Stimulated activated CD4-positive, alpha-beta T cell treated with anti-CD3 and anti-CD28 coated beads, Interleukin-15, amount 100 ng/mL, for 48 hours (primary cell): ENCODE measurements at places on chromosomes 4 and X.

GRCh38 chrX:154059729-154060245 is 37.7 kb downstream of the MECP2 start:
- no peak for DNase-seq

DNA sequence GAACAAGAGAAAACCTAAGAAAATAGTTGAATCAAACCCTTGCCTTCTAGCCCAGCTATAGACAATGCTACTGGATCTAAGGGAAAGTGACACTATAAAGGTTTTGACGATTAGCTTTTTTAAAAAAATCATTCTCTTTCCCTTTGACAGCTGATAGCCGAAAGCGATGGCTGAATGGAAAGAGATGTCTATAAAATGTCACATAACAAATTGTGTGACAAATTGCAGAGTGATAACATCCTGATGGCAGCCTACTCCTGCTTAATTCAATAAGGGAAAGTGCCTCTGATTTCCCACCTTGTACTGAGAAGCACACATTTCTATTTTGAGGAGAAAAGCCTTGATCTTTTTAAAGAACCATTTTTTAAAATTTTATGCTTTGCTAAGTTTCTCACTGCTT is 114.5 kb downstream of the SORBS2 start:
- no peak for DNase-seq

DNA sequence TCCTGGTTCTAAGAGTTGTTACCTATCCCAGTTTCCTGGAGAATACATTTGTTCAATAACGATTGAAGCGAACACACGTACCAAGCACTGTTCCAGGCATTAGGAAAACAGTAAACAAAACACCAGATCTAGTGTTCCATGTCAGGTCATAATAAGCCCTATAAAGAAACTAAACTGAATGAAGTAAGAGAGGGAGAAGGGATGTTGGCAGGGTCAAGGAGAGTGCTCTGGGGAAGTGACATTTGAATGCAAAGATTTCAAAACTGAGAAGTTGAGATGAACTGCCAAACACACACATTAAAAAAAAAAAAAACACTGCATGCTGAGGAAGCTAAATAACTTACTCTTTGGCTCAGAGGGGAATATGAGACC is 14.4 kb upstream of the ENAM start:
- DNase-seq: no peak

DNA sequence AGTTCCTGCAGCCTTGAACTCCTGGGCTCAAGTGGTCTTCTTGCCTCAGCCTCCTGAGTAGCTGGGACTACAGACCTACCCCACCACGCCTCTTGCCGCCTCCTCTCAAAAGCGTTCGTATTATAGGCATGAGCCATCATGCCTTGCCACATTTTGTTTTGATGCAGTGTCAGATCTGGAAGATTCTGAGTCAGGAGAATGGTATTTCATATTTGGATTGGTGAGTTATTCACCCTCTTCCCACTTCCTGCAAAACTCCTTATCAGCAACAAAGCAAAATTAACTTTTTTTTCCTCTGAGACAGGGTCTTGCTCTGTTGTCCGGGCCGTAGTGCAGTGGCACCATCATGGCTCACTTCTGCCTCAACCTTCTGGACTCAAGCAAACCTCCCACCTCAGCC is 29.6 kb downstream of the REST start:
- DNase-seq: no peak

DNA sequence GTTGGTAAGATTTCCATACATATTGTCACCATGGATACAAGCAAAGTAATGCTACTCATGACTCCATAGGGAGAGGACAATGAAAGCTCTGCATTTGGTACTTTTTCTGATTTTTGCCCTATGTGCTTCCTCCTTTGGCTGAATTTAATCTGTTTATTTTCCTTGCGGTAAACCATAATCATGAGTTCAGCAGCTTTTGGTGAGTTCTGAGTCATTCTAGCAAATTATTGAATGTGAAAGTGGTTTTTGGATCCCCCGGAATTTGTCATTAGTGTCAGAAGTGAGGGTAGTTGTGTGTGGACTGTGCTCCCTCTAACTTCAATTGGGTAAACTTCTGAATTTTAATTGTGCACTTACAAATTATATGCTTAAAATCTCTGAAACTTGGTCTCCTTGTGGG is 170.3 kb downstream of the MOSPD2 start:
- DNase-seq: no peak

- DNase-seq: no peak
Measured at GRCh38 chr4:74624351-74625151, 169.8 kb downstream of the BTC start.

DNA sequence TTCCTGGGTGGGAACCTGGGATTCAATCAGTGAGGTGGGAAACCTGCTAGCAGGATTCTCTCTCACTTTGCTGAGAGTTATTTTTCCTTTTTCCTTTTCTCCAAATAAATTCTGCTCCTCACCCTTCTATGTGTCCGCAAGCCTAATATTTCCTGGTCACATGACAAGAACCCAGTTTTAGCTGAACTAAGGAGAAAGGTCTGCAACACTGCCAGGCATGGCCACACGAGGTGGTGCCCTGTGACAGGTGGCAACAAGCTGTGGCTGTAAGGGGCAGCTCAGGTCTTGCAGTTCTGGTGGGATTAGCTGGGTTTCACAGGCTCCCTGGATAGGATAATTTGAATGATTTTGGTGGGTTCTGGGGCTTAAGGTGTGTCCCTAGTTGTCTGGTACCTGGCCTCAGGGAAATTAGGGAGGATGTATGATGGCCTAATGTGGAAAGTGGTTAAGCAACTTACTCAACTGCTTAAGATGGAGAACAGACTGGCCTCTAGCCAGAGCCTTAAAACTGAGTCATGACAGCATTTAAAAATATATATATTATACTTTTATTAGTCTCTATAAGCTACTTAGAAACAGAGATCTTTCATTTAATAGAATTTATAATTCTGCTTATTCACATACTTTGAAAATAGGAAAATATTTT is 215.0 kb downstream of the IL15 start:
- no peak for DNase-seq

- DNase-seq: no peak
Measured at GRCh38 chr4:25107827-25108516, 52.3 kb downstream of the SEPSECS start.

DNA sequence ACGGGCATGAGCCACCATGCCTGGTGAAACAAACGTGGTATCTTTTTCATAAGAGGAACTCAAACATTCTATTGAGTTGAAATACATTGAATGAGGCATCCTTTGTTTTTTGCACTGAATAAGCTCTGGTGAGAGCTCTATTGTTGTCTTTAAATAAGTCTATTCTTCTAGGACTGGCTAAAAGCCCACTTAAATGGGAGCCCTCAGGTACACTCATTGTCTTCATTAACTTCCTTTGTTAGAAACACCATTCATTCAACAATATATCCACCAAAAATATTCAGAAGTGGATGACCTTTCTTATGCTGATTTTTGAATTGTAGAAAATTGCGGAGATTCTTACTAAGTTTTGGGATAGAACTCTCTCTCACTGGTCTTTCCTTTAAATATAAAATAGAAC is 568.0 kb downstream of the IL1RAPL1 start:
- DNase-seq: no peak

GRCh38 chr4:93147524-93148212 is 680.9 kb upstream of the ATOH1 start:
- DNase-seq: no peak

DNA sequence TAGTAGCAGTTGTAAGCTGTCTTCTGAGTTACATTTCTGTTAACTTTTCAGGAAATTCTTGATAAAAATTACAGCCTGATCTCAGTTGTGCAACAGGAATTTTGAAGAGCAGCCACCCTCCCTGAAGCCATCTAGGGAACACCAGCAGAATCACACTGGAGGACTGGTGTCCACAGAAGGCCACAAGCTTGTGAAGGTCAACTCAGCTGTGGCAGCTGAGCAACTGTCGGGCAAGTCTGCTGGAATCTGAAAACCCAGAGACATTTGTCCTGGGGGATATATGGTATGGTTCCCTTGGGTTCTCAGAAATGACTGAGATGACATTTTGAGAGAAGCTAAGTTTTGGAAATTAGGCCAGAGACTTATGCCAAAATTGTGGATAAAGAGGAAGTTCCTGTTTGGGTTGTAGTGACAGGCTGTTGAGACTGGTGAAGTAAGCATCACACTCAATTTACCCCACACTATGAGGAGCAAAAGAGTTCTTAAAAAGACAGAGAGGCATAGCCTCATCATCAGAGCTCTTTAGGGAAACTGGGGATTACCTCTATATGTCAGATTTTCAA is 78.1 kb upstream of the TNIP3 start:
- no peak for DNase-seq

GRCh38 chr4:171715973-171716372 is 97.2 kb upstream of the GALNTL6 start:
- DNase-seq: no peak

DNA sequence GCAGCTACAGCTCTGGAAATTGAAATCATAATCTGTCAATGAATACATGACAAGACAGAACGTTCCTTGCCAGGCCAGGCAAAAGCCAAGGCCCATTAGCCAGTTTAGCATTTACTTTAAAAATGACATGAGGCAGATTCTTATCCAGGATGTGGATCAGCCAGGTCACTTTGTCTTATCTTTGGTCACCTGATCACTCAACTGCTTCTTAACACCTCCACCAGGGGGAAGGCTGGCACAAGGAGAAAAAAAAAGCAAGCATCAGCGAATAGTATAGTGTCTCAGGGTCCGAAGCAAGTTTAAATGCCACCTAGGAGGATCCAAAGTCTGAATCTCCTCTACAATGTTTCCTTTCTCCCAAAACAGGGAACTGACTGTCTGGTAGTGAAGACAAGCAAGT is 18.8 kb downstream of the ATP1B4 start:
- no peak for DNase-seq

- no peak for DNase-seq
Measured at GRCh38 chr4:10974371-10974770, 289.8 kb upstream of the CLNK start.

GRCh38 chr4:6768539-6768905 is 14.0 kb upstream of the KIAA0232 start:
- DNase-seq: no peak

DNA sequence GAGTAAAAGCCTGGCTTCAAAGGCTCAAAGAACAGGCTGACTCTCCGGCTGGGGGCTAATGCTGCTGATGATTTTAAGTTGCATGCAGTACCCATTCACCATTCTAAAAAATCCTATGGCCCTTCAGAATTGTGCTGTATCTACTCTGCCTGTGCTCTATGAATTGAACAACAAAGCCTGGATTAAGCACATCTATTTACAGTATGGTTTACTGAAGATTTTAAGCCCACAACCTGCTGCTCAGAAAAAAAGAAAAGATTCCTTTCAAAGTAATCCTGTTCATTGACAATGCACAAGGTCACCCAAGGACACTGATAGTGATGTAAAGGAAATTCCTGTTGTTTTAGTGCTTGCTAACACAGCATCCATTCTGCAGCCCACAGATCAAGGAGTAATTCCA is 84.9 kb upstream of the SFRP2 start:
- no peak for DNase-seq

DNA sequence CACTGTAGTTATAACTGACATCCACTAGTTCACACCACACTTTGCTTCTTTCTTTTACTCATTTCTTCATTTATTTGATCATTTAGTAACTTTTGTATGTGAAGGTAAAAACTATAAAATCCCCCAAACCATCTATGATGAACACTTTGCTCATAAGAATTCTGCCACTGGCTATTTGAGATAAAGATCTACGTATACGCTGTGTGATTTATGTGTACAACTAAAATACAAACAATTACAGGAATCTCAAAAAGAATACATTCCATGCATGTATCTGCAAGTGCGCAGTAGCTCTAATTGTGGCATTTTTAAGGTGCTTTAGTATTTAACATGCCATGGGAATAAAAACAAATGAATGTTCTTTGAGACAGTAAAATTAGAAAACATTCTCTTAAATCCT is 156.9 kb upstream of the NAP1L5 start:
- no peak for DNase-seq

GRCh38 chr4:58553031-58553430 is 1442.8 kb upstream of the IGFBP7 start:
- DNase-seq: no peak

- no peak for DNase-seq
Measured at GRCh38 chr4:145772347-145772746, 92.4 kb downstream of the C4orf51 start.

DNA sequence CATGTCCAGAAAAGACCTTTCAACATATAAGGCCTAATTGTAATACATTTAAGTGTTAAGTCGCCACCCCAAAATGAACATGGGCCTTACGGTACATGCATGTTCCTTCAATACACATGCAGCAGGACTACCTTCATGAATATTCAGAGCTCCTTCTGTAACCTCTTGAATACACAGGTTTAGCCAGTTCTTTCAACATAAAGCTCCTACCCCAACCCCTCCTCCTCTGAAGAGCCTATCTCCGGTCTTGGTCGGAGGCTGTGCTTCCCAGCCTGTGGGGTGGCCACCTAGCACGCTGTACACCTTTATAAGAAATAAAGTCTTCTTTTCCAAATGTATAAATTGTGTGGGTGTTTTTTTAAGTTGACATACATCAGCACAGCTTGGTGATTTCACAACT is 28.3 kb downstream of the NPY5R start:
- no peak for DNase-seq

DNA sequence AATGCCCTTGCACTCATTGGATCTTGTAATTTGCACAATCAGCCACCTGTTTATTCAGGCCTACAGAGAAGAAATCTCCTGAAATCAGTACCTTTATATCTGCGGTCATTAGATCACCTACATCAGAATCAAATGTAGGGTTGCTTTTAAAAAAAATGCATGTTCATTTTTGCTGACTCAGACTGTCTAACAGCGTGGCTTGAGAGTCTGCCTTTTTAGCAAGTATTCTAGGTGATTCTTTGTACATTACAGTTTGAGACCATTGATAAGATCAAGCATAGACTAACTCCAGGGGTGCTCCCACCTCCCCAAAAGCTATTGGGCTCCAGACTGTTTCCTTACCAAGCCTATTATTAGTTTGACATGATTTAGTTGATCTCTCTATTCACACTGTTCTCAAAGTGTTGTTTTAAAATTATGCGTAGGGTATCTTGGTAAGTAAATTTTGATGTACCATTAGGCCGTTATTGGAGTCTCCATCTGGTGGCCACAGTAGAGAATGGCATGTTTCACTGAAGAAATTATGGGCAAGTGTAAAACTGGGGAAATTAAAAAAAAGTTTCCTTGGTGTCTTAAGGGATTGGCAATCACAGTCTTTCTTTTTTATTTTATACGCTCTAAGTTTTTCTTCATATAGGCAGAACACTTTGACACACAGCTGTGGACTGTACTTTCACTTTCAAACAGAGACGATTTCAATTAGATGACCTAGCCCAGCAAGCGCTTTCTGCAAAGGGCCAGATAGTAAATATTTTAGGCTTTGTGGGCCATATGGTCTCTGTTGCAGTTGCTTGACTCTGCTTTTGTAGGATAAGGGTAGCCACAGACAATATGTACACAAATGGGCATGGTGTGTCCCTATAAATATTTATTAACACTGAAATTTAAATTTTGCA is 33.7 kb upstream of the MSL3 start:
- DNase-seq: no peak
